ENCODE measurements at places on chromosomes 11 and 22.
A peak's percentile ranks its signal among the peaks of the same experiment; 100 is the strongest.

DNA sequence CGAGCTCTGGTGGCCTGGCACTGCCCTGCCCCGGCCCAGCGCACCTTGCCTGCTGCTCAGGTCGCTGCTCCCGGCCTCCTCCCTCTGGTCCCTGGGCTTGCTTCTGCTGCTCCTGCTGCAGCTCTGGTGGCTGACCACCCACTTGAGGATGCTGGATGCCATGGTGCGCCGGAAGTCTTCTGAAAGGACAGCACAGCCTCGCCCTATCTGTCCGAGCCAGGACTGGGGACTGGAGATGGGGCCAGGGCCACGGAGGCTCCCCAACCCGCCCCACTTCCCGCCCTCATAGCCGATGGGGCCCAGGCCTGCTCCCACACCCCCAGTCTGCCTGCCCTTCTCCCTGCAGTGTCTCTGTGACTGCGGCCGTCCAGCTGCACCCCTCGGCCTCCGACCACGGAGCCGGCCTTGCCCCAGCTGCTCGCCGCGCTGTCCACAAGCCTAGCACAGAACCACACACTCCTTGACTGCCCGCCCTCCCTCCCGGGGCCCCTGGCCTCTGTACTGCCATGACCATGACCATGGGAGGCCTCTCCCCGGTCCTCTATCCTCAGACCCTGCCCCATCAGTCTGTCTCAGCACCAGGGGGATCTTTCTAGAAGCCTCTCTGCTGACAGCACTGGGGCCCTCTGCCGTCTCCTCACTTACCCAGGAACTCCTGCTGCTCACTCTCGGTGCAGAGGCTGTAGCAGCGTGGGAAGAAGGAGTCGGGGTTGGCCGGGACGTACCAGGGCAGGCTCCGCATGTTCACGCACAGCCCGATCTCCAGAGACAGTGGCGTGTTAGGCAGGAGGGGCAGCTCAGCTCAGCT lies 12.7 kb downstream of the TTLL8 start:
- peak; percentile 48 for DNase-seq

- DNase-seq = no peak
Measured at GRCh38 chr11:985406-985805, 51.1 kb downstream of the MUC6 start.

- DNase-seq = no peak
Measured at GRCh38 chr22:26565889-26566288, 24.0 kb downstream of the TPST2 start.

GRCh38 chr11:28618416-28618815 lies 510.2 kb downstream of the METTL15 start:
- no peak for DNase-seq

GRCh38 chr11:37141707-37142106 lies 543.7 kb upstream of the RAG2 start:
- no peak for DNase-seq

DNA sequence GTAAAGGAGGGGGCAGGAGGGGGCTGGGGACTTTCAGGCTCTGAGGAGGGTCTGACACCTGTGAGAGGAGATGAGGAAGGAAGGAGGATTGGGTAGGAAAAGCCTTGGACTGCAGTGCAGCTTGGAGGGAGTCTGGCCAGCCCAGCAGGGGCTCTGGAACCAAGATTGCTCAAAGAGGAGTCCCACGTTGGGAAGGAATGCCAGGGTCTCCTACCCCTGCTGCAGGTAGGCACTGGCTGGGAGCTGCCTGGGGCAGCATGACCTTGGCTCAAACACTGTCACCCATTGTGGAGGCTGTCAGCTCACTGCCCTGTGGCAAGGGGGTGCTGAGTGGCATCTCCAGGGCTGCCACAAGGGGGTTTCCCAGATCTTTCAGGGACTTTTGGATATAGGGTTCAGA lies 94.5 kb downstream of the RPS6KA4 start:
- peak; percentile 30 for DNase-seq

DNA sequence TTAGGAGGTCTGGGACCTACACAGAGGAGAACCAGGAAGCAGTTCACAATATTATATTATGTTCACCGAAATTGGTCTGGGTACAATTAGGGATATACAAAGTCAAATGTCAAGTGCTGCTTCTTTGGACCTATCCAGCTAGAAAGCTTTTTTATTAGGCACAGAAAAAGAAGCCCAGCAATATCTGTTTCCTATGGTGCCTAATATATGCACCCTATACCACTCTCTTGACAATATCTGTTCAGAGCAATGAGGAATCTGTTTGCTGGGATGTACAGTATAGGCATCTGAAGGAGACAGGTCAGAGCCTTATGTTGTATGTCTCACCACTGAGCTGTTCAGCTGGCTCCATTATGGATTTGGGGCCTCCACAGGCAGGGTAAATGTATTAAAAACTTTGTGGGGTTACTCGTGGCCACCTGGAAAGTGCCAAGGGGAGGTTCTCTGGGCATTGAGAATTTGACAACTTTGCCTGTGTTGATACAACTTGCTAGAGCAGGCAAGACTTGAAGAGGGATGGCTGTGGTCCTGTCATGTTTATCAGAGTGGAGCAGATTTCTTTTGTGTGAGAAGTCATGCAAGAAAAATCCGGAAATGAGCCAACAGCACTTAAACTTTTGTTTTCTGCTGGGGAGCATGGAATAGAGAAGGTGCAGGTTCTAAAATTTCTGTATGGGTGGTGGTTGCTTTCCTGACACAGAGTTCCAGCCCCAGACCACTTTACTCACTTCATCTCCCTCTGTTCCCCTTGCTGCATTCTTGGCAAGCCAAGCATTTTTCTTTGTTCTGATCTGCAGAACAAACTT lies 10.1 kb downstream of the STIM1 start:
- no peak for DNase-seq

- no peak for DNase-seq
Measured at GRCh38 chr11:107683807-107684206, 28.0 kb downstream of the SLN start.

- no peak for DNase-seq
Measured at GRCh38 chr22:21842946-21843345, 24.5 kb downstream of the MAPK1 start.

GRCh38 chr11:126485986-126486635 lies 130.6 kb downstream of the ST3GAL4 start:
- DNase-seq = no peak

- no peak for DNase-seq
Measured at GRCh38 chr22:44850946-44851345, 98.6 kb downstream of the ARHGAP8 start.

DNA sequence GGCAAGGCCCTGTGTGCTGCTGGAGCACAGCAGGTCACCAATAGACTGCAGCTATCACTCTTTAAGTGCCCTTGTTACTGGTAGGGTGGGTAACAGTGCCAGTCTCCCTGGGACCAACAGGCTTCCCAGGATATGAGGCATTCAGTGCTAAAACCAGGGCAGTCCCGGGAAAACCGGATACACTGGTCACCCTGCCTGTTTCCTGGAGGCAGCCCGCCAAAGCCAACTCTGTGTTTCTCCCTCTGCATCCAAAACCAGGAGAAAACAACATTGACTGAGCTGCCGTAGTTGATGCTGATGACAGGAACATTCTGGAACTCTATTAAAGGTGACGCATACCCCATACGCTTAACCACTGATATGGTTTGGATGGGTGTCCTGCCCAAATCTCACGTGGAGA lies 149.1 kb downstream of the SHANK2 start:
- DNase-seq = no peak

DNA sequence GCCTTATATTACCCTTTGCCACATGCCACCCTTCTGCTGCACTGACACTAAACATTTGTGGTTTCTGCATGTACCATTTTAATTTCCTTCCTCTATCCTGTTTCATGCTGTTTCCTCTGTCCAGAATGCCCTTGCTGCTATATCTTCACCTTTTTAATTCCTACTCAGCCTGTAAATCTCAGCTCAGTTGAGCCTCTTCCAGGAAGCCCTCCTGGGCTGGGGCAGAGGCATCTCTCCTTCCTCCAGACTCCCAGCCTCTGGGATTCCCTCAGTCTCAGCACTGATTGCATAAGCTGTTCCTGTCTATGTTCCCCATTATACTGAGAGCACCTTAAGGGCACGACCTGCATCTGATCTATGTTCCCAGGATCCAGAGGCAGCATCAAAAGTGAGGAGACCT lies 98.7 kb downstream of the RNF169 start:
- no peak for DNase-seq

GRCh38 chr11:78373689-78374088 lies 43.9 kb downstream of the GAB2 start:
- no peak for DNase-seq

DNA sequence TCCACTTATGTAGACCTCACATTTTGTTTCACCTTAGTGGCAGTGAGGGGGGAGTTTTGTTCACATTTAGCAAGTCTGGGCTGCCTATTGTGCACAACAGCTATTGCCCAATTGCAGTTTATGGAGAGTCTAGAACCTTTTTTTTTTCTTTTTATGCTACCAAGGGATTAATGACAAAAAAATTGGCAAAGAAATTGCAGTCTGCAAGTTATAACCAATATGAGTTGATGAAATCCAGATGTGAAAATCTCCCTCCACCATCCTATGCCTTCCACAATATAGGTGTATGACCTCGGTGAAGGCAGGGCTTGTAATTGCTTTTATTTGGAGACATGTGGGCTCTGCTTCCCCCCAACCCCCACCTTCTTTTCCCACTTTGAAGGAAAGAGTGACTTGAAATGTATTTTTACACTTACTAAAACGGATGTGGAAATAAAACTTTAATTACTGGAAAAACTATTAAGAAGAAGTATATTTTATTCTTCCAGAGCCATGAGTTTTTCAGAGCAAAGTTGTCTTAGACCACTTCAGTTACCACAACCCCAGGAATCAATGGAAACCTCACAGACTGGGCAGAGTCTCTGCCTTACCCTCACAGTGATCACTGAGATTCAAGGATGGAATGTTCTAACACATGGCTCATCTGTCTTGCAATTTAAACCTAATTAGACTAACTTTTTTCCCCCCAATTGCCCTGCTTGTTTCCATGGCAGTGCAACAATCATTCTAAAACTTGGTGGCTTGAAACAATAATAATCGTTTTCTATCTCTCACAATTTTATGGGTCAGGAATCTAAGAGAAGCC lies 120.8 kb upstream of the SLC5A12 start:
- no peak for DNase-seq

DNA sequence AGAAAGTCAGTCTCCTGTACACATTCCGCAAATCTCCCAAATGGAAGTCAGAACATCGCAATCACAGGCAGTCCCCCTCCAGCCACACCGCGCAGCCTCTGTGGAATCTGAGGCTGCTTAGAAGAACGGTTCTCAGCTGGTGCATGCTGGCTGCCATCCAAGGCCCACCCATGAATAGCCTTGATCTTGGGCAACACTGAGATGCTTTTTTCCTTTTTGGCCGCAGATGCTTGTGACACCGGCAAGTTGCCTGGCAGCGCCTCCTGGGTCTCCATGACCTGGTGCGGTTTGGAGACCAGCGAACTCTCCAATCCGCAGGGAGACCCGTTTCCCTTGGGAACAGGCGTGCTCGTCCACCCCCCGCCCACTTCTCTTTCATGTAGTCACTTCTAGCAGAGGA lies 26.3 kb upstream of the PHF21B start:
- DNase-seq = no peak

- no peak for DNase-seq
Measured at GRCh38 chr11:72807792-72808191, 6.4 kb upstream of the ATG16L2 start.

- DNase-seq = no peak
Measured at GRCh38 chr22:42489000-42489399, 30.6 kb downstream of the RRP7A start.

DNA sequence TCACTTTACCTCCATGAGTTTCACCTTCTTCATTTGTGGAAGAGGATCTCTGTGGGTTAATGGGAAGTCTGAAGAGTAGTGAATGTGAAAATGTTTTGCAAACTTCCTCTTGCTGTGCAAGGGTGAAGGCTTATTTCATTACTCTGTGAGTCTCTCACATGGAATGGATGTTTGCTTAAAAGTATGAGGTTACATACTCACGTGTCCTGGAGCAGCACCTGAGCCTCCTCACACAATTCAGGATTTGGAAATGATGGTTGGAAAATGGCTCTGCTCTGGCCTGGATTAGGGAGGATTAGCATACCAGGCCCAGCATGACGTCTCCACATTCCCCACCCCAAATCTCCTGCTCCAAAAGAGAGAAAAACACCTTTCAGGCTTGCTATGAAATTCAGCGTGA lies 4.8 kb downstream of the GRAMD1B start:
- DNase-seq = no peak

- no peak for DNase-seq
Measured at GRCh38 chr11:24421766-24422165, 75.1 kb upstream of the LUZP2 start.

GRCh38 chr22:42439821-42440674 lies 7.8 kb upstream of the NFAM1 start:
- DNase-seq = no peak

- no peak for DNase-seq
Measured at GRCh38 chr22:43304831-43305590, 38.2 kb downstream of the SCUBE1 start.

DNA sequence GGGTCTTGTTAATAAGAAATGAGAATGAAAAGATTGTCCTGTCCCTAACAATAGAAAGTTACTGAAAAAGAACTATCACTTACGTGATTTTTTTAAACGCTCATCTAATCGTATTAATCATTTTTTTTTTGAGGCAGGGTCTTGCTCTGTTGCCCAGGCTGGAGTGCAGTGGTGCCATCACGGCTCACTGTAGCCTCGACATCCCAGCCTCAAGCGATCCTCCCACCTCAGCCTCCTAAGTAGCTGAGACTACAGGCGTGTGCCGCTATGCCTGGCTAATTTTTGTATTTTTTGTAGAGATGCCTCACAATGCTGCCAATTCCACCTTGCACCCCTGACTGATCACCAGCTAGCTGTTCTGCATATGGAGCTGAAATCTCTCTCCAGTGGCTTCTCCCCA lies 15.7 kb downstream of the PDGFB start:
- no peak for DNase-seq

DNA sequence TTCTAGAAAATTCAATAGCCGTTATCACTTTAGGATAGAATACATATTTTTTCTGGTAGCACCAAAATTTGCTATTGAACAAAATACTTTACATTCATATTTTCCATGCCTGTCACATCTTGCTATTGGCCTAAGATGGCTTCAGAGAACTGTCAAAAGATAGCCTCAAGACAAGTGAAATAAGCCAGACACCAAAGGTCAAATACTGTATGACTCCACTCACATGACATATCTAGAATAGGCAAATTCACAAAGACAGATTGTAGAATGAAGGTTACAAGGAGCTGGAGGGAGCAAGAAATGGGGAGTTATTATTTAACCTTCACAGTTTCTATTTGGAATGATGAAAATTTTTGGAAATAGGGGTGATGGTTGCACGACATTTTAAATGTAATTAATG lies 223.7 kb upstream of the ZC3H12C start:
- DNase-seq = no peak

GRCh38 chr11:11071486-11071885 lies 213.6 kb upstream of the ZBED5 start:
- no peak for DNase-seq
